Stimulated activated CD8-positive, alpha-beta memory T cell treated with anti-CD3 and anti-CD28 coated beads, Interleukin-4, amount 100 ng/mL, for 48 hours (primary cell): ENCODE measurements at places on chromosomes 1 and 21.

DNA sequence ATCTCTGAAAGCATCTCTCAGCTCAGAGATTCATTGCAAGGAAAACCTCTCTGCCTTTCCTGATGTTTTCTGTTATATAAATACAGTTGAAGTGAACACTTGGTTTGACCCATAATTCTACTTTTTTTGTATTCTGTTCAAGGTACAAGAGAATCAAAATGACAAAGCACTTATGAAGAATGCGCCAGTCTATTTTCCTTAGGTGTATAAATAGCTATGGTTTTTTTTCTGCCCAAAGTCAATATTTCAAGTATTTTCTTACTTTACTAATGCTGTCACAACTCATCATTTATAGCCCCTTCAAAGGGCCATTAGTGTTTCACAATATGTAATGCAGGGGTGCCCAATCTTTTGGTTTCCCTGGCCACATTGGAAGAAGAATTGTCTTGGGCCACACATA is 142.5 kb upstream of the C1orf105 start:
- no peak for DNase-seq

- DNase-seq, result no peak
Observed at GRCh38 chr1:93662481-93663207, 19.0 kb downstream of the BCAR3 start.

- no peak for DNase-seq
Observed at GRCh38 chr1:55786396-55786795, 571.2 kb upstream of the USP24 start.

GRCh38 chr1:43279161-43279560 is 6.2 kb downstream of the C1orf210 start:
- no peak for DNase-seq

DNA sequence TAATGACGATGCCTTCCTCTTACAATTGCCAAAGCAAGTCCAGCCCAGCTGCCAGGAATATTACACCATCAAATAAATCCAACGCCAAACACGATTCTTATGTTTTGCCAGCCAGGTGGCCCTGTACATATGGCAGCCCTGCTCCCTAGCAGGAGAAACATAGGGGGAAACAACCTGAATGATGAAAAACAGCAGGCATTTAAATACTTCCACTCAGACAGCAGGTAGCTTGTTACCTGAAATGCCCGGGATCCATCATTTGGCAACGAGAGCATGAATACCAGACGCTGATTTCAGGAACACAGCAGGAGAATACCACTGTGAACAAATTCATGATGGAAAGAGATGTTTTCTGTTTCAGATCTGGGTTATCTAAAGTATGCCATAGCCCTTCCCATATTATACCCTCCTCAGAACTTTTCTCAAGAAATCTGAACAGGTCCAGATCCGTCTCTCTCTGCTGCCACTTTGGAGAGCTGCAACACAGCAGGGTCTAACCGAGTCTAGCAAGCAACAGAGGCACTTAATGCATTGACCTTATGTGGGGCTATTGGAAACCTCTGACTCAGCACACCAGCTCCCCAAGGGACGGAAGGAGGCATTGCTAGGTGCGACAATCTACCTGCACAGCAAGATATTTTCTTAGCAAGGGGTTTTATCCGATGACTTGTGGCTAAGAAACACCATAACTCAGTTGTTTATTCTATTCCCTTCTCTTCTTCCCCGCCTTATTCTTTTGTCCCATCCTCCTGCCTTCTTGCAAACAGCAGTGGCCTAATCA is 166.3 kb downstream of the BARHL2 start:
- no peak for DNase-seq

- DNase-seq, result no peak
Observed at GRCh38 chr1:246477634-246478033, 29.4 kb downstream of the SMYD3 start.

- DNase-seq, result no peak
Observed at GRCh38 chr1:236398538-236398937, 4.5 kb downstream of the EDARADD start.

GRCh38 chr1:236103646-236104218 is 38.6 kb upstream of the GPR137B start:
- peak; percentile 75 for DNase-seq

DNA sequence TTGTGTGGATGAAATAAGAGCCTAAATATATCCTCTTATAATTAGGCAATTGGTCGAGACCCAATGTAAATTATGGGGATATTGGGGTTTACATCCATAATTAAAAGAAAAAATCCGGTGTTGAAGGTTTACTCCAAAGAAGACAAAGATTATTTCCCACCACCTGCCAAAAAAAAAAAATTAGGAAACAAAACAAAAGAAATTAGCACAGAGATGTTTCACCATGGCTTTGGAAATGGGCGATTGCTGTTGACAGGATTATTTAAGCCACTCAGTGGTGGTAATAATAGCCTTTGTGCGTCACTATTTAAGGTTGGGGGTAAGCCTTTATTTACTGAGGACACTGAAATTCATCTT is 585 bp upstream of the GLRX2 start:
- no peak for DNase-seq

DNA sequence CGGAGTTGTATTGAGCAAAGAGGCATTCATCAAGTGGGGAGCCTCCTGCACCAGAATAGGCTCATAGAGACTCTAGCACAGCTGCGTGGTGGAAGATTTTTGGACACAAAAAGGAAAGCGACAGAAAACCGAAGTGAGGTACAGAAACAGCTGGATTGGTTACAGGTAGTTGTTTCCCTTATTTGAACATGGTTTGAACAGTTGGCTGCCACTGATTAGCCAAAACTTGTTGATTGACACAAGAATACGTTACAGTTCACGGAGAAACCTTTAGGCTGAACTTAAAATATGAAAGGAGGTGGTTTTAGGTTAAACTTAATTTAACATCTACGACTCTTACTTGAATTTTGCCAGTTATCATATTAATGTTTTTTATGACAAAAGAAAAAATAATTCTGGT is 89.1 kb downstream of the ZNF326 start:
- DNase-seq, result no peak

DNA sequence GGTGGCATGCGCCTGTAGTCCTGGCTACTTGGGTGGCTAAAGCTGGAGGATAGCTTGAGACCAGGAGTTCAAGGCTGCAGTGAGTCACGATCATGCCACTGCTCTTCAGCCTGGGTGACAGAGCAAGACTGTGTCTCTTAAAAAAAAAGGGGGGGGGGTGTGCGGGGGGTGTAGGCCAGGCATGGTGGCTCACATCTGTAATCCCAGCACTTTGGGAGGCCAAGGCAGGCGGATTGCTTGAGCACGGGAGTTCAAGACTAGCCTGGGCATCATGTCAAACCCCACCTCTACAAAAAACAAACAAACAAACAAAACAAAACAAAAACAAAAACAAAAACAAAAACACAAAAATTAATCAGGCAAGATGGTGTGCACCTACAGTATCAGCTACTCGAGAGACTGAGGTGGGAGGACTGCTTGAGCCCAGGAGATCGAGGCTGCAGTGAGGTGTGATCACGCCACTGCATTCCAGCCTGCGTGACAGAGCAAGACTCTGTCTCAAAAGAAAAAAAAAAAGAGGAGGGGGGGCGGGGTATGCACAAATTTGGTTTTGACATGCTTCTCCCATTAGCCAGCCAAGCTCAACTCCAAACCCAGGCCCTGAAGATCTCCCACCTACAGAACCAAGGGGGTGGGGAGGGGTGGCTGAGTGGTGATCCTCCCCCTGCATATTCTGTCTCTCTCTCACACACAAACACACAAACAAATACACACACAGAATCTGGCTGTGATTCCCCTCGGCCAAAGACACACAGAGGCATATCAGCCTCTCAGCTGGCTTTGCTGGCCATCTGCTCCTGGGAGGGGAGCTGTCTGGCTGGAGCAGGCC is 3.1 kb downstream of the PTAFR start:
- no peak for DNase-seq
